ENCODE measurements at places on chromosomes 6 and 20. TPM values are rescaled to one million over a fixed set of nuclear protein-coding genes. Genes with fewer than 3 reads are reported as not detected.

- no peak for DNase-seq
Observed at GRCh38 chr20:8542110-8542486, 410.0 kb downstream of the PLCB1 start.

GRCh38 chr6:34949636-34950035, 60.6 kb downstream of the ANKS1A start:
- no peak for DNase-seq

DNA sequence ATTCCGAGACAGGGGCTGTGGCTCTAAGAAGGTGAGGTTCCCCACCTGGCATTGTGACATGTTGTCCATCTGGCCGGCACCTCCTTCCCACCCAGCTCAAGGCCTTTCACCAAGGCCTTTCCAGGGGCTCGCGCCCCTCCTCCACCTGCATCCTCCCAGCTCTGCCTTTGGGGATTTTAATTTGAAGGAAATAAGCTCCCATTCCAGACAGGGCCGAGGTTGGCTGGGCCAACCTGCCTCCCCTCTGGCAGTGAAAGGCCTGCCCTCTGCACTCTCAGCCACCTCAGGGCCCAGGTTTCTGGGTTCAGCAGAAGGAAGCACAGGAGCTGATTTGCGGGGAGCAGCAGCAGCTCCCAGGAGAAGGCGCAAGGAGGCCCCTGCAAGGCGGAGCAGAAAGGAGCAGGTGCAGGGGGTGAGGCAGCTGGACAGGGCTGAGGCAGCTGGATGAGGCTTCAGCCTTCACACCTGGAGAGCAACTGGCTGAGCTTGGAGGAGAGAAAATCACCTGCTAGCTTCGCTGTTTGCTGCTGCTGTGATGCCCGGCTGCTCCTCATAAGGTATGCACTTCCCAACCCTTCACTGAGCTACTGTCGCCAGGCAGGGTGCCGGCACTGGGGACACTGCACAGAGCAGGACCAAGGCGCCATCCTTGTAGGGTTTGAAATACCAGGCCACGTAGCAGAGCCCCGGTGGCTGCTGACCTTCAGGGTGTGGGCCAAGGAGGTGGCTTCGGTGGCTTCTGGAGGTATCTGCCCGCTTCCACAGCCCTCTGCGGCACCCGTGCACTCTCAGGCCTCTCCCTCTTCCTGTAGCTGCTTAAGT, 147.0 kb downstream of the SYNDIG1 start:
- DNase-seq, result no peak

DNA sequence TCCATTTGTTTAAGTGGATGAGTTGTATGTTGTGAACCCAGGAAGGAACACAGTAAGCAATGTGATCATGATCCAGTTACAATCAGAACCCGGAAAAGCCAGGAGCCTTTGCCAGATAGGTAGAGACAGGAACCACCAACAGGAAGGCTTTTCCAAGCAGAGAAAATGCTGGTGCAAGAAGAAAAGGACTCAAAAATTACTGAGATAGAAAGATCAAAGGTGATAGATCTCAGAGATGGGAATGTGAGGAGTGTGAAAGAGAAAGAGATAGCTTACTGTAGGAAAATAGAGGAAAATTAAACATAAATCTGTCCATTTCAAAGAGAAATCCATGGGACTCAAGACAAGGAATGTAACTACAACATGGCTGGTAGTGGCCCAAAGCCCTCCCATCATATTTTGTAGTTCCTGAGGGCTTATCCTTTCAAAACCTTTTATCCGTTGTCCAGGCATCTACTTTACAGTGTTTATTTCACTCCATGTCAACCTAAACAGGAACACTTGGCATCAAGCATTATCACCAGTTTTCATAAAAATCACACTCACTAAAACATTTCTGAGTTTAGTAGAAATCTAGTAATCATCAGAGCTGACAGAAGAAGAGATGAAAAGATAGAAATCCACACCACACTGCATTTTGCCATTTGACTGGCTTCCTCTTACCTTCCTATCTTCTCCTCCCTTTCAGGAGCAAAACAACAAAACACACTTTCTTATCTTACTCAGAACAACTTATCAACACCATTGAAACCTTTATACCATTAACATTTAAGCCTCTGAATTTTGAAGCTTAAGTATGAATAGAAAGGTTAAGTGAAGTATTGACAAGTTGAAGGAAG, 44.5 kb upstream of the STXBP5 start:
- DNase-seq, result no peak

DNA sequence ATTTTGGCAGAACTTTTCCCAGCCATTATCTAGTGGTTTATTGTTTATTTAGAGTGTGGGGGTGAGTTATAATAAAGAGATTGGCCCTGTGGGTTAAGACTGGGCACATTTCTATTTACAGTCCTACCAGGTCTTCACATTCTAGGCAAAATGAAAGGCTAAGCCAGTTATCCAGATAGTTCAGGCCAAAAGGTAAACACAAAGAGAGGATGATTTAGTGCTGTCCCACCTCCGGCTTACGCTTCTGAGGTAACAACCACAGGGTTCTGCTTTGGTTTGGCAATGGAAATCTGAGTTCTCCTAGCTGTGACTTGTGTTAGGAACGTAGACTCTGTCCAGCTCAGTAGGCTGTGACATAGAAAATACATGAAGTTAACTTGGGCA, 50.3 kb upstream of the PTPRK start:
- no peak for DNase-seq

The PDYN gene
- total RNA-seq, result not detected

The OVOL2 gene
- 0.25 TPM for total RNA-seq

DNA sequence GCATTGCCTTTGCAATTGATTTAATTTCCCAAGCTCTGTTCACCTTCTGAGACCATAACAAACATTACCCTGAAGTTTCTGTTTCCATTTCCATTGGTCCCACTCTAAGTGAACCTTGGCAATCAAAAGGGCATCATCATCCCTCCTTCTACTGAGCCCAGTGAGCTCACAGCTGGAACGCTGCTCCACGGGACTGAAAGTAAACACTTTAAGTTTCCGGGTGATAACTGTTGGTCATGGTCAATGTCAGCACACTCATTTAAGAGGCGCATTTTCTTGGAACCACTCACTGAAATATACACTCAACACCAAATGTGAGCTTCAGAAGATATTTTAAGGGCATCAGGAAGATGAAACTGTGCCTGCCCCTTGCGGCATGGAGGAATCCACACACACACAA, 37.1 kb upstream of the RPS6KA2 start:
- DNase-seq, result no peak

DNA sequence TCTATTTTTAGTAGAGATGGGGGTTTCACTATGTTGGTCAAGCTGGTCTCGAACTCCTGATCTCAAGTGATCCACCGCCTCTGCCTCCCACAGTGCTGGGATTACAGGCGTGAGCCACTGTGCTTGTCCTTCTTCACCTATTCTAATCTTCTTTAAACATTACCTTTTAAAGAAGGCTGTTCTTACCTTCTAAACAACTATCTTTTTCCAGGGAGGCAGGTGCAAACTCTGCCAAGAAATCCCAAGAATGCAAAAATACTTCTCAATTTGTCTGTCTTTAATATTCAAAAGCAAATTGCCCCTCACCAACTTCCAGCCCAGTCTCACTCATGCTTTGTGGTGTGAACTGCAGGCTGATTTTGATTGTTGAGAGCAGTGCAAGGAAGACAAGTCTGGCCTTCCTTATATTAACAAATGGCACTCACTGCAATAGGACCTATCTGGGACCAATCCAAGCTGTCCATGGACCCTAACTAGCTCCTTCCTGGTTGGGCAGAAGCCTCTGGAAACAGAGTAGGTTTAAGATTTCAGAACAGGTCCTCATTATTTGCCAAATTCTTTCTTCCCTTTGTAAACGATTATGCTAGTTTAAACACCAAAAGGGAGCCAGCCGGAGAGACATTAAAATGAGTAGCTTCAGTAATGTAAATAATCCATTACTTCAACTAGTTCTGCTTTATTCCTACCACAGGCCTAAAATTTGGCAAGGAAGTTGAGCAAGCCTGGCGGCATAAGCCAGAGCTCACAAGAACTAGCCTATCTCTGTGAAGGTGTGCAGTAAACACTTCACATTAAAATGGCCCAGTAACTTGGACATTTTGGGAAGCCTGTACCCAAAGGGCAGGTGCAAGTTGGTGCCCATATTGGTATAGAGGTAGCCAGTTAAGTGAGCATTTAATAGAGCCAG, 1.6 kb downstream of the SCAND1 start:
- peak; percentile 8 for DNase-seq

The ZNF311 gene
- 2.1 TPM for total RNA-seq

The BPI gene
- total RNA-seq, result not detected

- no peak for DNase-seq
Observed at GRCh38 chr6:3304500-3305215, 45.9 kb downstream of the PSMG4 start.

The CRYBG1 gene
- total RNA-seq, result 50.7 TPM

The FOXF2 gene
- not detected for total RNA-seq

- no peak for DNase-seq
Observed at GRCh38 chr6:141463237-141463977, 669.3 kb upstream of the GJE1 start.

The C6orf132 gene
- total RNA-seq, result 0.65 TPM

The PTCRA gene
- total RNA-seq, result not detected

The TPD52L2 gene
- 71.5 TPM for total RNA-seq

DNA sequence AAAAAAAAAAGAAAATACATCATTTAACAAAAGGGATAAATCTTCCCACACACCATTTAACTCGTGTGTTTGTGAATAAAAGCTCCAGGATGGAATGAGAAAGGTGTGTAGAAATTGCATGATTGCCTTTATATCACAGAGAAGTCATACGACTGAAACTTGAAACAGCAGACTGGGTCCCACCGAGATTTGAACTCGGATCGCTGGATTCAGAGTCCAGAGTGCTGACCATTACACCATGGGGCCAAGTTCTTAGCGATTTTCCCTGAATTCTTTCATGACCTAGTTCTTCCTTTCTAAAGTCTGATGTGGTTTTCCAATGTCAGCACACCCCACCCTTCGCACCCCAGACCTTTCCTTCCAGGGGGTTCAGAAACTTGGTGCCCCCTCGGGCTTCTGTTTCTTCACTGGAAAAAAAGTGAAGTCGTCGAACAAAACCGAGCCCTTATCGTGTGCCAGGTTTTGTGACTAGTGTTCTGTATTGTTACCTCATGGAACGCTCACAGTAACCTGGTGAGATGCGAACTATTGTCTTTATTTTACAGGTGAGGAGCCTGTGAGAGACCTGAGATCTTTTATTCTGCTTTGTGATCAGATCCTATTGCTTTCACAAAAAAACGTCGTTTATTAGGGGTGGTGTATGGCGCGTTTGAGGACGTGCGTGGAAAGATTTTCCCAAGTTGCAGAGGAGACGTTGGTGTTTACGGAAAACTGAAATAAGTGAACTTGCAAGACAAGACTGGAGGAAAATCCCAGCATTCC, 120.8 kb downstream of the OR2B2 start:
- DNase-seq, result peak; percentile 38

The SPATA25 gene
- total RNA-seq, result 0.46 TPM

The ELOVL2 gene
- not detected for total RNA-seq

DNA sequence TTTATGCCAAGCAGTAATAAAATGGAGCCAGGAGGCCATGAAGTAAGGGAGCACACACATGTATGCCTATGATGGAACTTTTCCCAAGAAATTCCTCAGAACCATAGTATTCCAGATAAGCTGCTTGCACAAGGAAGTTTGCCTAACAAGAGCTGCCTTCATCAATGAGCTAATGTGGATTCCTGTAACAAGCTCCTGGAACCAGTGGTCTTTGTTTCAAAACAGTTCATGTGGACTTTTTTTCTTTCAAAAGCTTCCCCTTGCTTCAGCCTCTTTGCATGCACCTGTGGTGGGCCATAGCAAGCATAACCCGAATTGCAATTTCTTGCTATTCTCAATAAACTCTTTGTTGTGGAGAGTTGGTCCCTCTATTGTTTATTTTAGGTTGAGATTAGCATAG, 359.6 kb downstream of the UTRN start:
- DNase-seq, result no peak

The NINL gene
- 5.2 TPM for total RNA-seq

The FOXP4 gene
- 27.7 TPM for total RNA-seq

DNA sequence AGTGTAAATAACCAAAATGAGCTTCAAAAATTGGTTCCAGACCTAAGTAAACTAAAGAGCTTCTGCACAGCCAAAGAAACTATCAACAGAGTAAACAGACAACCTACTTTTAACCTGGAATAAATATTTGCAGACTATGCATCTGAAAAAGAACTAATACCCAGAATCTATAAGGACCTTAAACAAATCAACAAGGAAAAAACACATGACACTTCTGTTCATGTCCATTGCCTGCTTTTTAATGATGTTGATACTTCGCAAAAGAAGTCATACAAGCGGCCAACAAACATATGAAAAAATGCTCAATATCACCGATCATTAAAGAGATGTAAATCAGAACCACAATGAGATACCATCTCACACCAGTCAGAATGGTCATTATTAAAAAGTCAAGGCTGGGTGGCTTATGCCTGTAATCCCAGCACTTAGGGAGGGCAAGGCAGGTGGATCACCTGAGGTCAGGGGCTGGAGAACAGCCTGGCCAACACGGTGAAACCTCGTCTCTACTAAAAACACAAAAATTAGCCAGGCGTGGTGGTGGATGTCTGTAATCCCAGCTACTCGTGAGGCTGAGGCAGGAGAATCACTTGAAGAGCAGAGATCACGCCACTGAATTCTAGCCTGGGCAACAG, 42.5 kb upstream of the DST start:
- DNase-seq, result no peak

- DNase-seq, result no peak
Observed at GRCh38 chr6:154070657-154071056, 31.6 kb downstream of the OPRM1 start.
